ENCODE measurements at places on chromosomes 16 and 17. TPM values are rescaled to one million over a fixed set of nuclear protein-coding genes. Genes with fewer than 3 reads are reported as not detected.

DNA sequence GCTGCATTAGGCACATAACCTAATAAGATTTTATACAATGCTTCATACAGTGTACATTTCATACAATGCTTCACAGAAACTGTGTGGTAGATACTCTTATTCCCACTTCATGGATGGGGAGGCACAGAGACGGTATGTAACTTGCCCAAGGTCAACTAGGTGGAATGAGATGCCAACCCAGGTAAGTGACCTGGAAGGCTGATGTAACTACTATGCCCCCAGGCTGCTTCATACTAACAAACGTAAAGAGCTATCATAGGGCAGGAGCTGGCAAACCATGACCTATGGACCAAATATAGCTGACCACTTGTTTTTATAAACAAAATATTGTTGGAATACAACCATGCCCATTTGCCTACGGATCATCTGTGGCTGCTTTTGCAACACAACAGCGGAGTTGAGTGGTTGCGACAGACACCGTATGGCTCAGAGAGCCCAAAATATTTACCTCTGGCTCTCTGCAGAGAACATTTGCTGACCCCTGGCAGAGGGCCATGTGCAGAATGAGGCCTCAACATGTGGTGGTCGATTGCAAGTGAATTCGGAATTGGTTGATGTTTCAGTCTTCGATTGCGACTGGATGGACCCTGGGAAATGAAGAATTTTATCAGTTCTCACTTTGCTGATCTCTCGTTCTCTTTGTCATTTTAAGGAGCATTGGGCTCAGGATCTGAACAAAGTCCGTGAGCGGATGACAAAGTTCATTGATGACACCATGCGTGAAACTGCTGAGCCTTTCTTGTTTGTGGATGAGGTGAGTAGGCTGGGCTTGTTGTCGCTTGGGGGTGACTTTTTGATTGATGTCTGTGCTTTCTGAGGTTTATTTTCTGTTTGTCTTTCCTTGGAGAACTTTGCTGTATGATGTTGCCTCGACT, 109.7 kb downstream of the PLCG2 start:
- DNase-seq = peak; percentile 21

GRCh38 chr17:5419959-5420653, at the start of gene RPAIN:
Gene RPAIN (plus strand): TSS chr17:5420182. CDS start chr17:5420211, 29 bp downstream.
- DNase-seq = peak; percentile 87

DNA sequence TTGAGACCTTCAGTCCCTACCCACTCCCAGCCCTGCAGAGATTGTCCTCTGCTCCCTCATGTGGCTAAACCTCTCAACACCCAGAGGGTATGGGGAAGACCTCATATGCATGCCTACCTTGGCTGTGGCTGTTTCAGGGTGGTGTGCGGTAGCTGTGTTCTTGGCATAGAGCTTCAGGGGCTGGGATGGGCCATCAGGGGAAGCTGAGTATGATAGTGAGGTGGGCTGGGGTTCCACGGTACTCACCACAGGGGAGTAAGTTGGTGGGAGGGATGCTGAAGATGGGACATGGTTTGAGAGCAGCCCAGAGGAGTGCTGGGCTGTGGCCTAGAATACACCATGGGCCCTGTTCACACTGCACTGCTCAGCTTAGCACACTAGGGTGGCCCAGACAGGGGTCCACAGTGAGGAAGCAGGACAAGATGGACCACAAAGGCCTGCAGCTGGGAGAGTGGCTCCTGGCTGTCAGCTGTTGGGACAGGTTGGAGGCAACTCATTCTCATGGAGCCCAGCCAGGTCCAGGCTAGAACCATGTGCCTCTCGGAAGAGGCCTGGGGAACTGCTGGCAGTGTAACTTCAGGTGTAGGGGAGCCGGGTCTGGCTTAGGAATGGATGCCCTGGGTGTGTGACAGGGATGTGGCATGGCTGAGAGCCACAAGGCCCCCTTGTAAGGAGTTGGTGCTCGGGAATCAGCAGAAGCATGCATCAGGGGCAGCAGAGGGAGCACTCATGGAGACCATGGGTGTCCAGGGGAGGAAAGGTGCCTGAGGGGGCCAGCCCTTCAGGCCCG, 3.1 kb downstream of the MFAP4 start:
- no peak for DNase-seq

DNA sequence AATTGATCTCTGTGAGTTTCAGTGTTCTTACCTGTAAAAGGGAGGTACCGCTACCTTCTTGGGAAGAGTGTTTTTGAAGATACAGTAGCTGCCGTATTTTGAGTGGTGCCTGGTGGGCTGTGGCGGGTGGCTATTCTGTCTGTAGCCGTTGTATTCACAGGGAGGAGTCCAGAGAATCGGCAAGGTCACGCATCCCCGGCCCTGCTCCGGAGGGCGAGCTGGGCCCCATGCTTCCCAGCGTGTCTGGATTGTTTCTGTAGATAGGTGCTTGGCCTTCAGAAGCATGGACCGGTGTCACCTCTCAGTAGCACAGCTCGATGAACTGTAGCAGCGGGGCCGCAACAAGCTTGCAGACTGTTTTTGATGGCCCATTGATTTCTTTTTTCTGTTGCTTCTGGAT, 295.6 kb downstream of the CPPED1 start:
- DNase-seq = no peak

DNA sequence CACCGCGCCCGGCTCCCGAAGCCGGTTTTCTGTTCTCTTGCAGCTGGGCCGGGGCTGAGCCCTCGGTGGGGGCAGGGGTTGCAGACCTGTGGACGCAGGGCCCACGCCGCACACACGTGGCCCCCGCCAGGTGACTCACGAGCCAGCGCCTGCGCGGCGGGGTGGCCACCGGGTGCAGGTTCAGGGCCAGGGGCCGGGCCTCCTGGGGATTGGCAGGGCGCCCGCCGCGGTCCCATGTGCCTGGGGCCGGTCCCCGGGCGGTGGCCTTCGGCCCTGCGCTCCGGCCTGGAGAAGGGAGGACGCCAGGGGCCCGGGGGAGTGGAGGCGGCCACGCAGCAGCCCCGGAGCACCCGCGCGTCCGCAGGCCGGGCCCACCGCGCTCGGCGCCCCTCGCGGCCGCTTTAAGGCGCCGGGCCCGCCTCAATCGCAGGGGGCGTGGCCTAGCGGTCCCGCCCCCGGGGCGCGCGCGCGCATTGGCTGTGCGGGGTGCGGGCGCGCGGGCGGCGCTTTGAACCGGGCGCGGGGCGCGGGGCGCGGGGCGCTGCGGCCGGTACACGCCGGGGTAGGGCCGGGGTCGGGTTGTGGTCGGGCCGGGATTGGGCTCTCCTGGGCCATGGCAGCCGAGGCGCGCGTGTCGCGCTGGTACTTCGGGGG, at the start of gene SLC25A10:
Gene SLC25A10 (plus strand): TSS at position 471 of the 654 bp plus-strand sequence. CDS start 143 bp downstream, at position 614.
- DNase-seq = peak; percentile 79

- no peak for DNase-seq
Observed at GRCh38 chr17:78790552-78790951, 8.5 kb upstream of the CYTH1 start.

DNA sequence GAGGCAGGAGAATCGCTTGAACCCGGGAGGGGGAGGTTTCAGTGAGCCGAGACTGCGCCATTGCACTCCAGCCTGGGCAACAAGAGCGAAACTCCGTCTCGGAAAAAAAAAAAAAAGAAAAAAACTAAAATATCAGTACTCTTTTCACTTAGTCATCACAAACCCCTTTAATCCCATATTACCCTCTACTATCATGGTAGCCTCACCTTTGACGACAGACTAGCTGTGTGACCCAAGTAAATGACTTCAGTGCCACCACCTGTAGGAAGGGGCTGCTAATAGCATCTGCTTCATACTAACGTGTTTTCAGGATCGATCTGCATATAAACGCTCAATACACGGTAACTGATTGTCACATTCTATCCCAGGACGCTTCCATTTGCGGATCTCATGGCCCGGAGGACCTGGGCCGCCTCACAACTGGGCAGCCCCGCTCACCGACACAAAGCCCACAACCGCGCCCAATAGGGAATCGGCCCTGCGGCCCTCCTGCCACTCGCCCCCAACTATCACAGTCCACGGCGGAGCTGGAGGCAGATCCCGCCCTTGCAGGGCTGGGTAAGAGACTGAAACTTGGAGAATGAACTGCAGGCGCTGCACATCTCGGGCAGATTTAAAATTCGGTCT, 1.1 kb upstream of the ZNF263 start:
- peak; percentile 89 for DNase-seq

DNA sequence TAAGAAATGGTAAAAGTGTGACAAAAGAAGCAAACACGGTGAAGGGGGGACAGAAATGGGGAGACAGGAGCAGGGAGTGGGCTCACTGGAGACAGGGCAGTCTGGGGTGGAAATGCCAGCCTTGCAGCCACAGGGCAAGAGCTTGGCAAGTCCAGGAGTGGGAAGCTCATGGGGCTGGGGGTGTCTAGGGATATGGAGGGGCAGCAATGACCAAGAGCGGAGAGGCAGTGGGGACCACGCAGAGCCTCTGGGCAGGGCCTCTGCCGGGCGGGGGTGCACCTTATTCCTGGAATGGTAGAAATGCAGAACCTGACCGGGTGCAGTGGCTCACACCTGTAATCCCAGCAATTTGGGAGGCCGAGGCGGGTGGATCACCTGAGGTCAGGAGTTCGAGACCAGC, 12.6 kb downstream of the SLC5A10 start:
- DNase-seq = no peak

- DNase-seq = peak; percentile 99
Observed at GRCh38 chr16:66872943-66873684, 7.2 kb upstream of the PDP2 start.

GRCh38 chr16:64278196-64278595, 843.7 kb downstream of the CDH11 start:
- no peak for DNase-seq

- no peak for DNase-seq
Observed at GRCh38 chr17:71224824-71225575, 895.8 kb upstream of the SOX9 start.

- DNase-seq = no peak
Observed at GRCh38 chr17:78959803-78960202, 19.9 kb downstream of the LGALS3BP start.

DNA sequence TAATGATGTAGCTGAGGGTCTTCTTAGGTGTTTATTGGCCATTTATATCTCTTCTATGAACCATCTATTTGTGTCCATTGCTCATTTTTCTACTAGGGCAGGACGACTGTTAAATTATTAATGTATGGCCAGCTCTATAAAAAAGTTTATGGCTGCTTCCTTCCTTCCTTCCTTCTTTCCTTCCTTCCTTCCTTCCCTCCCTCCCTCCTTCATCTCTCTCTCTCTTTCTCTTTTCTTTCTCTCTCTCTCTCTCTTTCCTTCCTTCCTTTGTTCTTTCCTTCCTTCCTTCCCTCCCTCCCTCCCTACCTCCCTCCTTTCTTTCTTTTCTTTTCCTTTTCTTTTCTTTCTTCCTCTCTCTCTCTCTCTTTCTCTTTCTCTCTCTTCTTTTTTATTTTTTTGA, 17.2 kb upstream of the NDEL1 start:
- DNase-seq = no peak

The FCSK gene
- 13.8 TPM for total RNA-seq

The HSBP1 gene
- 16.7 TPM for total RNA-seq

The LPCAT2 gene
- 6.2 TPM for total RNA-seq

The FA2H gene
- 0.15 TPM for total RNA-seq

The KCNJ18 gene
- not detected for total RNA-seq

The ADGRG1 gene
- not detected for total RNA-seq

The CACNA1H gene
- total RNA-seq = 66.1 TPM

The KCNJ12 gene
- 13.4 TPM for total RNA-seq

The PLCG2 gene
- 10.4 TPM for total RNA-seq

The NACA2 gene
- not detected for total RNA-seq
